ENCODE measurements at places on chromosomes 4 and X.

GRCh38 chr4:187128976-187129375, 405.3 kb upstream of the FAT1 start:
- no peak for DNase-seq

- DNase-seq = no peak
These were observed 62.0 kb downstream of the ATP8A1 start for GRCh38 chr4:42594888-42595287.

DNA sequence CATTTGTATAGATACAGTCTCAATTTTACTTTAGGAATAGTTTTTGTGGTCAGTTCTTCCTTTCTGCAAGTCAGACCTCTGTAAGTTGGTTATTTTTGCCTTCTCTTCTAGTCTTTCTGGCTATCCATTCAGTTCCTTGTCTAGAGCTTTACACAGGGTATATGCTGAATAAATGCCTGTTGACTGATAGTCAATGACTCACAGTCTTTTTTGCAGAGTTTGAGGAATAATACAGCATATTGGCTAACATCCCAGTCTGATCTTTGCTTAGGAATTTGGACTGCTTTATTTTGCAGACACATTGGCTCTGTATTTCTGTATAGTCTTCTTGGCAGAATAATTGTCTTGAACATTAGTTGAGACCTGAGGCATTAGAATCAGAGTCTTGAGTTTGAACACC, 132.4 kb downstream of the MAGEC1 start:
- no peak for DNase-seq

DNA sequence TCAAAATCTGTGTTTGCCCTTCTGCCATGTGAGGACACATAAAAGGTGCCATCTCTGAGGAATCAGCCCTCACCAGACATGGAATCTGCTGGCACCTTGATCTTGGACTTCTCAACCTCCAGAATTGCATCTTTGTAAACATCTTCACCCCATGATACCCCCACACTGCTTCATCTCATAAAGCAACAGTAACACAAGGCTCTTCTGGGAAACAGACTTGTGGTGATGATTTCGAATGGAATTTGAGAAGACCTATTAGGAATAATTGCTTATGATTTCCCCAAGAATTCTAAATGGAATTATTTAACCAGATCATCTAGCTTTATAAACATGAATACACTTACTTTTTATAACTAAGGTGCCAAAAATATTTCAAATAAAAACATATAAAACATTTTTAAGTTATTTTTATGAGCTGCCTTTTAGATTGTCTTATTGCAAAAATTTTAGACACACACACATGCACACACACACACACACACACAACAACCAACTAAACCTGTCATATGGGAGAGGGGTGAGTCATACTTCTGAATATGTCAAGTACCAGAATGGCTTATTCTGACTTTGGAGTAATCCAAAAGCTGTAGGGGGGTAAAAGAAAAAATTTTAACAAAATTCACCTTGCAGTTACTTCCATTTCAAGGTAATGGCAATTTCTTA, 82.0 kb downstream of the USP46 start:
- no peak for DNase-seq

DNA sequence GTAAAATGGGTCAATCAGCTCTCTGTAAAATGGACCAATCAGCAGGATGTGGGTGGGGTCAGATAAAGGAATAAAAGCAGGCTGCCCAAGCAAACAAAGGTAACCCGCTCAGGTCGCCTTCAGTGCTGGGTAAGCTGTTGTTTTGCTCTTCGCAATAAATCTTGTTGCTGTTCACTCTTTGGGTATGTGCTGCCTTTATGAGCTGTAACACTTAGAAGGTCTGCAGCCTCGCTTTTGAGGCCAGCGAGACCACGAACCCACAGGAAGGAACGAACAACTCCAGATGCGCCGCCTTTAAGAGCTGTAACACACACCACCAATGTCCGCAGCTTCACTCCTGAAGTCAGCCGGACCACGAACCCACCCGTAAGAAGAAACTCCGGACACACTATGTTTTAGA, 11.5 kb upstream of the CAMK2D start:
- no peak for DNase-seq

All from amygdala (tissue), 56 donors.